ENCODE measurements at places on chromosomes 6 and 20.

GRCh38 chr6:39377539-39377950 lies 55.0 kb upstream of the KCNK16 start:
- DNase-seq: no peak

DNA sequence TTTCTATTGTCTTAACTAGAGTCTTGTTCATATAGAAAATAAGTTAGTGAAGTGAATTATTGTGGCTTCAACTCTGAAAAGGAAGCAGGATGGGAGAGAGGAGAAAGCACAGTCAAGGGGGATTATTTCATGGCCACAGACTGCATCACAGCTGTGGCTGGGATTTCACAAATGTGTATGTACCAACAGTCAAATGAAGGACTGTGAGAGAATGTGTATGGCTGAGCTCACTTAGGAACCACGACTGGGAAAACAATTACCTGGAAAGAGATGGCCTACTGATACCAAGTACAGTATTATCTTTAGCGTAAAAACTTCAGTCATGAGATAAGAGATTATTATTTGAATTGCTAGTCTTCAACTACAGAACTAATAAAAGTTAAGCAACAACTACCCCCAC lies 54.9 kb downstream of the SESN1 start:
- no peak for DNase-seq

- no peak for DNase-seq
Observed at GRCh38 chr20:63787302-63787701, 43.8 kb downstream of the ZBTB46 start.

DNA sequence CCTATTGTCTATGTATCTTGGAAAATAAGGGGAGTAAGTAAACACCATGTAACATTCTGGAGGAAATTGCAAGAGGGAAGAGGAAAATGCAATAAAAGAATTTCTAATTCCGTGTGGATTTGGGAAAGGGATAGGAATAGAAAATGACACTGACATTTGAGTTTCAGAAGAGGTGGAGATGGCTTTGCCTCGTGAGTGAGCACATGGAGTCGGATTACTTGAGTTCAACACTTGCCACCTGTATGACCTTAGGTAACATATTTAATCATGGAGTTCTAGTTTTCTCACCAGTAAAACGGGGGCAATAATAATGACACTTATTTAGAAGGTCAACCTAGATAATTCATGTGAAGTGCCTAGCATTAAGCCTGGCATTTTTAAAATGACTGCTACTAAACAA lies 10.8 kb upstream of the PBOV1 start:
- no peak for DNase-seq
